ENCODE measurements at places on chromosomes 6 and 20.

DNA sequence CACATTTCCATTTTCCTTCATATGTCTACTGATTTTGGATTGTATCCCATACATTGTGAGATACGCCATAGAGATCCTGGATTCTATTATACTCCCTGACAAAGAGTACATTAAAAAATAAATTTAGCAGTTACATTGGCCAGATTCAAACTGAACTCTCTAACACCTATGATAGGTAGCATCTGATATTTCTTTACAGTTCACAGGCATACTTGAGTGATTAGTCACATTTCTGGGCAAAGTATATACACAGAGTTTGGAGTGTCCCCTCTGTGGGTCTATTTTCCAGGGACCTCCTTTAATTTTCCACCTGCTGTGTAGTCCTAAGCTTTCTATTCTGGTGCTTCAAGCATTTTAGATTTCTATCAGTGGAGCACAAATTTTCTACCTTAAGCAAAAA is 96.4 kb downstream of the TBC1D32 start:
- DNase-seq = no peak

- DNase-seq = no peak
Observed at GRCh38 chr6:17454316-17455005, 61.1 kb downstream of the CAP2 start.

DNA sequence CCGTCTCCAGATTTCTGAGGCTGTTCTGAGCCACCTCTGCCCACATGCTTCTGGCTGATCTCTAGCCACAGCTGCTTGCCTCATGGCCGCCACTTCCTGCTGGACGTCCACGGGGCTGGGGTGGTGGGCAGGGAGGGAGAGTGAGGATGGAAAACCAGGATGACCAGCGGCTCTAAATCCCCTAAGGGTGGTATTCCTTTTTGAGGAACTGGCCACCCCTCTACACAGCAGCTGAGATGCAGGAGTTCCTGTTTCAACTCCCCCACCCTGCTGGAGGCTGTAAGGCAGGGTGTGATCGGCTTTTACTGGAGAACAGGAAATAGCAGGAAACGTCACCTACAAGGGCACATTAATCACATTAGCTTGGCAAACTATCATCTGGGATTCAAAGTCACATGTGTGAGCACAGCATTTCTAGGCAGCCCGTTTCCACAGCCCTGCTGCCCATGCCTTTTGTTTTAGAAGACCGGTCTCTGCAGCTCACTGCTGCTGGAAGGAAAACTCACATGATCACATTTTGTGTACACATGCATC is 181.6 kb upstream of the ECI2 start:
- no peak for DNase-seq

DNA sequence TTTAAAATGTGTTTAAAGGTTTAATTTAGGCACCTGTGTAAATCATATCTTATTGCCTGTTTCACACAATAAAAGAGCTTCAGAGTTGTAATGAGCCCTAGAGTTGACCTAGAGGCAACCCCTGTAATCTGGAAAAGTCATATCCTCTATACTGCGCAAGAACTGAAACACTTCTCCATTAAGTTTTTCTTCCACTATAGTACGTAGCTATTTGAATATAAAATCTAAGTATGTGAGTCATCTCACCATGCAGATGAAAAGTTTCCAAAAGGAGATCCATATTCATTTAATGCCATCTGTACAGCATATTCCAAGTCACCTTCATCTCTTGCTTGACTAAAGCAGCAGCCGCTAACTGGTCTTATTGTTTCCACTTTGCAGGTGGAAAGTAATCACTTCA is 26.0 kb upstream of the TAAR1 start:
- no peak for DNase-seq

- DNase-seq = no peak
Observed at GRCh38 chr6:7933794-7934193, 23.2 kb upstream of the TXNDC5 start.

- DNase-seq = no peak
Observed at GRCh38 chr6:5525209-5525608, 263.9 kb downstream of the FARS2 start.

DNA sequence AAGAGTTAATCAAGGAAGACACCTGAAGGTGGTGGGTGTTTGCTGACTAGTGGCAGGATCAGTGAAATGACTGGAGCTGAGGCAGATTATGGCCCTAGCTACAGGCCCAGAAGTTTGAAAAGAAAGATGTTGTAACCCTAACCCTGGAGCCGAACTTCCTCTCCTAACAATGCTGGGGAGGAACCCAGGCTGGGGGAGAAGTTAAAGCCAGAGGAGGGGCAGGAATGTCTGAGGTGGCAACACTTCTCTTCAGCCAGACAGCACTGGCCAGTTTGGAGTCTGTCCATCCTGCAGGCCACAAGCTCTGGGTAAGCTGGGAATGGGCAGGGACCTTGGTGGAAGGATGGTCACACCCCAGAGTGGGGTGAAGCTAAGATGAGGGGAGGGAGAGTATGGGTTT is at the start of gene LST1:
Gene LST1, plus strand, starts transcription at position 270 of the 400 bp plus-strand sequence. CDS start 1,023 bp downstream, outside the sequence.
- DNase-seq = no peak

- no peak for DNase-seq
Observed at GRCh38 chr6:43810965-43811732, 41.1 kb downstream of the VEGFA start.

- no peak for DNase-seq
Observed at GRCh38 chr6:12163149-12163548, 127.0 kb upstream of the EDN1 start.

GRCh38 chr6:27251606-27252251 is 4.2 kb downstream of the PRSS16 start:
- DNase-seq = peak; percentile 29

- DNase-seq = no peak
Observed at GRCh38 chr20:37494301-37494700, 26.7 kb upstream of the NNAT start.

- DNase-seq = no peak
Observed at GRCh38 chr20:6783752-6784151, 16.3 kb downstream of the BMP2 start.

DNA sequence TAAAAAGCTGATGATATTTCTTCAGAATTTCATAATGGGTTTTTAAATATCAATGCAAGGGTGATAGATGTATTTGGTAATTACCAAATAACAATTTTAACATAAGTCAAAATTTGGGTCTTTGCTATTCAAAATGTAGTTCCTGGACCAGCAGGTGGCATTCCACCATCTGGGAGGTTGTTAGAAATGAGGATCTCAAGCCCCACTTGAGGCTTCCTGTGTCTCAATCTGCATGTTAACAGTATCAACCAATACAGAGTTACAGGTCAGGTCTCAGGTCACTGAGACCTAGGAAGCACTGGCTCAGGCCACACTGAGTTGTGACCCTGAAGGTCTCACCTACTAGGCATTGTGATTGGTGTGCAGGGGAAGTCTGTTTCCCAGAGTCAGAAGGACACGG is 57.2 kb upstream of the MTRF1L start:
- DNase-seq = no peak

- no peak for DNase-seq
Observed at GRCh38 chr20:5973971-5974370, 23.5 kb downstream of the MCM8 start.

- DNase-seq = no peak
Observed at GRCh38 chr6:78076371-78076770, 423.5 kb downstream of the MEI4 start.

DNA sequence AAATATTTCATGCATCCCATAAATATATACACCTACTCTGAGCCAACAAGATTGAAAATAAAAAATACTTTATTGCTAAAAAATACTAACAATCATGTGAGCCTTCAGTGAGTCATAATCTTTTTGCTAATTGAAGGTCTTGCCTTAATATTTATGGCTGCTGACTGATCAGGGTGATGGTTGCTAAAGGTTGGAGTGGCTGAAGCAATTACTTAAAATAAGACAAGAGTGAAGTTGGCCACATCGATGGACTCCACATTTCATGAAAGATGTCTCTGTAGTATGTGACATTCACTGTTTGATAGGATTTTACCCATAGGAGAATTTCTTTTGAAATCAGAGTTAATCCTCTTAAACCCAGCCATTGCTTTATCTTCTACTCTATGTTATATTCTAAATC is 11.1 kb downstream of the TRDN start:
- DNase-seq = no peak

- no peak for DNase-seq
Observed at GRCh38 chr20:22768266-22769178, 184.2 kb upstream of the FOXA2 start.

- DNase-seq = no peak
Observed at GRCh38 chr6:133456439-133456838, 215.3 kb downstream of the EYA4 start.

- no peak for DNase-seq
Observed at GRCh38 chr20:35626386-35627001, 10.9 kb downstream of the SPAG4 start.

- no peak for DNase-seq
Observed at GRCh38 chr6:148323344-148323743, 19.3 kb upstream of the SASH1 start.

GRCh38 chr6:157514659-157515496 is 133.9 kb downstream of the ZDHHC14 start:
- DNase-seq = no peak

DNA sequence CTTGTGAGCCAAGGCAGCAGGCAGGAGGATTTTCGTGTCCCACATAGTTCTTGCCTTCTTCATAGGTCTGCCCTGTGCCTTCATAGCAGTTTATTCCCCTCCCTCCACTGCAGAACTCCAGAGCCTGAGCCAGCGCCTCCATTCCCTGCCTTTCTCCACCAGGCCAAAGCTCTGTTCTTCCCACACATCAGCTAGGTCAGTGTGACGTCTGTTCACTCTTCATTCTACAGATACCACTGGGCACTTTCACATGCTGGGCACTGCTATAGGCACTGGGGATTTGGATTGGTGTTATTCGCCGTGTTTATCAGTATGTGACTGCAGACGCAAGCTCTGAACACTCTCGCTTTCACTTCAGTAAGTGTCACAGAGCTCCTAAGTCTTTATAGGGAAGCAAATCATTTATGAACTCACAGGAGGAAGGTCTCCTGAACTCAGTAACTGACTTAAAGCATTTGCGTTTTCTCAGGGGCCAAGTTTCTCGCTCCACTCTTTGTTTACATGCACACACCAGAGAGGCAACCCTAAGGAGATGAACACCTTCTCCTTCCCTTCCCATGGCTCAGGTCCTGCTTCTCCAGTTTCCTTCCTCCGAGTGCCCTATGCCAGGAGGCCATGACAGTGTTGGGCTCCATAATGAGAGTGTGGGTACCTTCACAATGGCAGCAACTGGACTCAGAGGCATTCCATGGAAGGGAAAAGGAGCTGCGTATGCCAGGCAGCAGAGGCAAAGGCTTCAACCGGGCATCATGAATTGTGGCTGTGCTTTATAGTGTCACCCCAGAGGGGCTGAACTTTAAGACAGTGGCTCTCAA is 6.3 kb upstream of the APMAP start:
- DNase-seq = no peak

DNA sequence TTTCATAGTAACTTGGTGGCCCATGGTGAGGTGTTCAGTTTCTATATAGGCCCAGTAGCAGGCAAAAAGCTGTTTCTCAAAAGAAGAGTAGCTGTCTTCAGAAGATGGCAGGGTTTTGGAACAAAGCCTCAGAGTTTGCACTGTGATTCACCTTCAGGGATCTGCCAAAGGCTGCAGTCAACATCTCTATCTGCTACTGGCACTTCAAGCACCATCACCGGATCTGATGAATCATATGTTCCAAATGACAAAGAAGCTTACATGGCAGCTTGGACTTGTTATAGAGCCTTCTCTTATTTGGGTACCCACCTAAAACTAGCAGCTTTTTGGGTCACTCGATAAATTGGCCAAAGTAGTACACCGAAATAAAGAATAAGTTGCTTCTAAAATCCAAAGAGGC is 39.5 kb downstream of the PKIB start:
- no peak for DNase-seq

DNA sequence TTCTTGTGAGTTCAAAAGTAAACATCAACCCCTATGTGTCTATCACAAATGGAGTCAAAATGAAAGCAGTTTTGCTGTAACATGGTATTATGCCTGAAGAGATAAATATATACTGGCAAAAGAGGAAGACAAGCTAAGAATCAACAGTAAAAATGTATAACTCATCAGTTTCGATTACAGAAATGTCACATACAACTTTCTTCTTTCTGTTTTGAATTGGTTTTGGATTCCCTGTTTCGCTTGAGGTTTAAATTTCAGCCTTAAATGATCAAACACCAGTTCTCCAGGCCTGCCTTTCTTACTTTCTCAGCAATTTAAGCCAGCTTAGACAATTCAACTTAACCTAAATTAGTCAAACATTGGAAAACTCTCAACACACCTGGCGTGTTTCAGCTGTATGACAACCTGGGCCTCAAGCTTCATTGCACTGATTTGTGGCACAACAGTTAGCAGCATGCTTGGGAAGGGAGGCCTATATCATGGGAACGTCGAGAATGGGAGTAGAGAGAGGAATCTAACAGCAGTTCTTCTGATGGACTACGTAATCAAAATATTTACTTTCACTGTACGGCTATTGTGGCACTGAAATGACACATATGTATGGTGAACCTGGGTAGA is 51.9 kb upstream of the MARCKS start:
- DNase-seq = no peak

GRCh38 chr20:59578436-59579403 is 25.6 kb upstream of the PHACTR3 start:
- DNase-seq = no peak

DNA sequence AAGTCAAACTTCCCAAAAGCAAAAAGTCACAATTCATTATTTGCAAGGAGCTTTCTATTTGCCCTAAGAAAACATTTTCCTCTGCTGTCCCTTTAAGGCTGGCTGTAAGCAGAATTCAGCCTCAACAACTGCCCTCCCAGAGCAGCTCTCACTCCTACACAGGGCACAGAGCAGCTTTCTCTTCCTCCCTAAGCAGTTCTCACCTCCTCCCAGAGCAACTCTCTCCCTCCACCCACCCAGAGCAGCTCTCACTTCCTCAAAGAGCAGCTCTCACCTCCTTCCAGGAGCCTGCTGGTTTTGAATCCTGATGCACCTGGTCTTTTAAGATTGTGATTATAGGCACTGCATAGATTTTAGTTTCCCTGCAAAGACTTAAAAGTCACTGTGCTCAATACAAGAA is 120.6 kb upstream of the TMEM181 start:
- no peak for DNase-seq

GRCh38 chr20:24634855-24635254 is 165.4 kb downstream of the SYNDIG1 start:
- no peak for DNase-seq

GRCh38 chr20:47315339-47316056 is 41.0 kb downstream of the ZMYND8 start:
- no peak for DNase-seq

DNA sequence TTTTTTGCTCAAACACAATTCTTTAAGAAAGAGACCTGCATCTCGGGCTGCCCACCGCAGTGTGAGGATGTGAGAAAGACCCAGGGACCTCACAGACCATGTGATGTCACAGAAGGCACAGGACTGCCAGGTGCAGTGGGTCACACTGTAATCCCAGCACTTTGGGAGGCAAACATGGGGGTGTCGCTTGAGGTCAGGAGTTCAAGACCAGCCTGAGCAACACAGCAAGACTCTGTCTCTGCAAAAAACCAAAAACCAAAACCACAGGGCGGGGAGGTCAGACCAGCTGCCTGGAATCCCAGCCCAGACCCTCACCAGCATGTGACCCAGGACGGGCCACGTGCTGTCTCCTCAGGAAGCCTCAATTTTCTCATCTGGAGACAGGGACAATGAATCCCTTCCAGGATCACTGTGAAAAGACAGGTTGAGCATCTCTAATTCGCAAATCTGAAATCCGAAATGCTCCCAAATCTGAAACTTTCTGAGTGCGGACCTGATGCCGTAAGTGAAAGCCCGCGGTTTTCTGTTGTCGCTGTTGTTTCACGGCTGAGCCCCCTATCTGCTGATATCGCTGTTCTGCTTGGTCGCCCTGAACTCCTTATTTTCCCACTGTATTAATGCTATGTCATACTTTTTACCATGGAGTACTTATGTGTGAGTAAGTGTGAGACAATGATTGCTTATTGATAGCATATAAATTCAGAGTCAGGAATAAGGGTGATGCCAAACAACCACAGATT is 159.5 kb upstream of the PTPN1 start:
- DNase-seq = no peak

All from activated T-helper 1 cell treated with anti-CD3 and anti-CD28 coated beads, Interleukin-2, amount 50 U/mL, for 16 hours (primary cell).